Fibroblast of gingiva (primary cell): ENCODE measurements at places on chromosomes 1 and 21.

DNA sequence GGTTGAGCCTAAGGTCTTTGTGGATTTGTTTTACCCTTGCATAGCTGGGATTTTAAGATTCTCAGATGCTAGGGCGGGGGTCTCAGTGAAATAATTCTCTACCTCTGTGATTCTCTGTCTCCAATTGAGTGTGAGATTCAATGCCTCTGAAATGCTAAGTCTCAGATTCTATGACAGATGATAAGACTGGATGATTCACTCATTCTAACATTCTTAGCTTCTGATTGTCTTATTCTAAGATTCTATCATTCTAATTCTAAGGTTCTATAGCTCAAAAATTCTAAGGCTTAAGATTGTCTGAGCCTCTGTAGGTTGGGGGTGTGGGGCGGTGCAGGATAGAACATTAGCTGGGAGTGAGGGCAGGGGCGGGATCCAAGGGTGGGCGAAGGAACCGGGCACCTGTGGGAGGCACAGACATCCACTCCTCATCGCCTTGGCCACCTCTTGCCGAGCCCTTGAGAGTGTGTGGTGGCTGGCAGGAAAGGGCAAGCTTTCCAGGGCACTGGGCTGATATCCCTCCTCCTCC lies 29.5 kb downstream of the ADGRB2 start:
- DNase-seq, result no peak

DNA sequence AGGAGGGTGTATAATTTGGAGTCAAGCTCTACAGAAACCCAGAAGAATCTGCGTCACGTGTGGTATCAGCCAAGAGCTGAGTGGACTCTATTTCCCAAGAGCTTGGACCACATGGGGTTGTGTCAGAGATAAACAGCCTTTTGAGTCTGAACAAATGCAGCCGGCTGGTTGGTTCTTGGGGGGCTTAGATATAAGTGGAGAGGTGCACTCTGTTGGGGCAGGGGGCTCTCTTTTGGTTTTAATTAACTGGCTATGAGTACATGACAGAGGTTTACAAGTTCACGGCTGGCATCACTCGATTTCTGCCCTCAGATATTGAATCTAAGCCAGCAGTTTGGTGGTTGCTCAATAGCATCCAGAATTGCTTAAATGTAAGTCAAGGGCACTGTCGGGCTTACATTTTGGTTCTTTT lies 501 bp upstream of the MRAP start:
- DNase-seq, result peak; percentile 84

GRCh38 chr1:53899206-53899628 lies 5.2 kb downstream of the DIO1 start:
- peak; percentile 37 for DNase-seq

DNA sequence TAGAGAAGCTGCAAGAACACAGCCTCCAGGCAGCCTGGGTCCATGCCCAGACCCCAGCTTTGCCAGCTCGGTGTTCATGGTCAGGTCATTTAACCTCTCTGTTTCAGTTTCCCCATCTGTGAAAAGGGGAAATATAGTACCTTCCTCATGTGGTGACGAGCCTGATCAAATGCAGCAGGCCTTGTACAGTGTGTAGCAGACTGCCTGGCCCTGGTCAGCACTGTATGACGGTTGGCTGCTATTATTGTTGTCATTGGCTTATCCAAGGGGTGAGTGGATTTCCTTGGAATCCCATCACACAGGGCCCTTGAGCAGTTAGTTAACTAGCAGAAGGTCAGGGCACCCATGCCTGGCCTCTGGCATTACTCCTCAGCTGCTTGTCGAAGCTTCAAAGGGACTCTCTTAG lies 6.6 kb upstream of the TMEM51 start:
- DNase-seq, result no peak

DNA sequence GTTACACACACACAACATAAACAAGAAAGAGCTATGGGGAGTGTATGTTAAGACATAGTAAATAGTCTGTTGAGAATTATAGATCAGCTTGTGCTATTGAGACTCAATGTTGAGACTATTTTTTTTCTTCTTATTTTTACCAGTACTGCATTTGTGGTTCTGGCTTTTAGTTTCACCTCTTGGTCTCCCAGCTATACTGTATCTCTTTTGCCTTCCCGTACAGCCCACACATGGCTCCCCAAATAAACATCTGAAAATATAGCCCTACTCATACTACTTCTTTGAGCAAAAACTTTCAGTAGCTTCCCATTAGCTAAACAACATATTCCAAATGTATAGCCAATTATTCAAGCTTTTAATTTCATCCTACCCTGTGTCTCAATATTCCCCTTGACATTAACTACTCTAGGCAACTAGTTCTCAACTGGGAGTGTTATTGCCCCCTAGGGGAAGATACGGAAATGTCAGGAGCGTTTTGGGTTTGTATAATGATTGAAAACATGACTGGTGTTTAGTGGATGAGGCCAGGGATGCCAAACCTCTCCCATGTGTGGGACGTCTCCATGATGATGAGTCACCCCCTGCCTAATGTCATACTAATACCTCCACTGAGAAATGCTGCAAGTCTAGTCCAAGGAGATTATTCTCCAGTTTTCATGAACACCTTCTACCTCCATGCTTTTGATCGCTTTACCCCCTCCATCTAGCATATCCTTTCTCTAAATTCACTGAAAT lies 6.8 kb downstream of the RPE65 start:
- DNase-seq, result peak; percentile 70

DNA sequence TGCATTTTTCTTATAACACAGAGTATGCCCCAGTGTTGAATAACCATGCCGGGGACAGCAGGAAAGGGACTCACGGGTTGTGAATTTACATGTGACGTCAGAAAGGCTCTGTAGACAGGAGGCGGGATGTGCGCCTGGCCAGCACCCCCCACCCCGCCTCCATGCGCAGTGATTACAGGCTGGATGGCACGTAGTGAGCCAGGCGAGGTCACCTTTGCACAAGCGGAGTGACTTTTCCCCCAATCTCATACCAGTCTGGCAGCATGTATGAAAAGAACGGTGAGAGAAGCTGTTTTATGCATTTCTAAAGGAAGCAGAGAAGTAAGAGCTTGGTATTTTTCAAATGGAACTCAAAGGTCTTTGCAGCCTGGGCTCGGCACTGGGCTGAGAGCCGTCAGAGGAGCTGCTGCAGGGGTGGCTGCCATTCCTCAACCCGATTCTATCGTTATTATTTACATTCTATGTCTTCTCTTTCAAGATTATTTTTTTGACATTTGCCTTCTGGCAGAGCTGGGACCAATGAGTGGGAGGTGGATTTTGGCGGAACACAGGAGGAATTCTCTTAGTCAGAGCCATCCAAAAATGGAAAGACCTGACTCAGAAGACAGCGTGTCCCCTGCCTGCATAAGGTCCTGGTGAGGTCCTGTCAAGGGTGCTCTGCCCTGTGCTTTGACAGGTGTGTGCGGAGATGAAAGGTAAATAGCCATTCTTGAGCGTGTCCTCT lies 115.6 kb upstream of the SLC45A1 start:
- peak; percentile 73 for DNase-seq

- no peak for DNase-seq
Measured at GRCh38 chr1:169753549-169753948, 19.7 kb upstream of the SELE start.

- DNase-seq, result no peak
Measured at GRCh38 chr21:16055014-16055413, 325.2 kb downstream of the USP25 start.

DNA sequence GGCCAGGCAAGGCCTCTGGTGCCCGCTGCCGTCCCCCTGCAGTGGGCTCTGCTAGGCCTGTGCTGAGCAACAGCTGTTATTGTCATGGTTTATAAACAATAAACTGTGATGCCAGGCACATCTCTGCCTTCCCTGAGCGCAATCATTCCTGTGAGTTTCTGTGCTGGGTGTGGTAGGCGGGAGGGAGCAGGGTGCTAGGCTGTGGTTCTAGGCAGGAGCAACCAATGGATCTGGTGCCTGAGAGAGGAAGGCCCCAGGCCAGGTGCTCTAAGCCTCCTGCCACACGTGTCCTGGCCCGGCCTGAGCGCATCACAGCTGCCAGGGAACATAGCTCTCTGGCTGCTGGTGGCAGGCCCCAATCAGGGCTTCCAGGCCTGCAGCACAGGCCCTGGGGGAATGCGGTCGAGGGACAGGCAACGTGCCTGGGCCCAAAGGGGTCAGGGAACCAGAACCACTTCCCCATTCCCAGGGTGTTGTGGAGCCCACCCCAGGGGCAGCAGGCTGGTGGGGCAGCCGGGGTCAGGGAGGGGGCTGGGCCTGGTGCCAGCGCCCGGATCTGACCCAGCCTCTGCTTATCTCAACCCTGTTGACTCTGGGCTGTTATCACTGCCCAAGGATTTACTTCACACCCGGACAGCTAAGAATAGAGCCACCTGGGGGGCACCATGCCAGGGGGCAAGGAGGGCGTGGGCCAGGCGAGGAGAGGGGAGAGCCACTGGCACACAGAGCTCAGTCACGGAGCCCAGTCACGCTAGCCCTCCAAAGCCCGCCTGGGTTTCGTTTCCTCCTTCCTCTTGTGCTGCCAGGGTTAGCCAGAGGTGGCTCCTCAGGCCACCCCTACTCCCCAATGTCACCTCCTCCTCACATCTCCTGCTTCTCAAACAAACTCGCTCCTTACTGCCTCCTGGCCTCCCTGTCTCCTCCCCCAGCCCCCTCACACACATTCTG lies 11.5 kb downstream of the TRIM46 start:
- no peak for DNase-seq

GRCh38 chr1:89382479-89382878 lies 18.6 kb downstream of the GBP6 start:
- DNase-seq, result no peak
